Aorta (tissue), 5 donors: ENCODE measurements at places on chromosomes 12 and 14.
A peak's percentile ranks its signal among the peaks of the same experiment; 100 is the strongest.

GRCh38 chr12:15527201-15528080 is 205.1 kb downstream of the PTPRO start:
- peak; percentile 82 for DNase-seq

- no peak for DNase-seq
These were observed 742.8 kb upstream of the TBX3 start for GRCh38 chr12:115426732-115427131.

DNA sequence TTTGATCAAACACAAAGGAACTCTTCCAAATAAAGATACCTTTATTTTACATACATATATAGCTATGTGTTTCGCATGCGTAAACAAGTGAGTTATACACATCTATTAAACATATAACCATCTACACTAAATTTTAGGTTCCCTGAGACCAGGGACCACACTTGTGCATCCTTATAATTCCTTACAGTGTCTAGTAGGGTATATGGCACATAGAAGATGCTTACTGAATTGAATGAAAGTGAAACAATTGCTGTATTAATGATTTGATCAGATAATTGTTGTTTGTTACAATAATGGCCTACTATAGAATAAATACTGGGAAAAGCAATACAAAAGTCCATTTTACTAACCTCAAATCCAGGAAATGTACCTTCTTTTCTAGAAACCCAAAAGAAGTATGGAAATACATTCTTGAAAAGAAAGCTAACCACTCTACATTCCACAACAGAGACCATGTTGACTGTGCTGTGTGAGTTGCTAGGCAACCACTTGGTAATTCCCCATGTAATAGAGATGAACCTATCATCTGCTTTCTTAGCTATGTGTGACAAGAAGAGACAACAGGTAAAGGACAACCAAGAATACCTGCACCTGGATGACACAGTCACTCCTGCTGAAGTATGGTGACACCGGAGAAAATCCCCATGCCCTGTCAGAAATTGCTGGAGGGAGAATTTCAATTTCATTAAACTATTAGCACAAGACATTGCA is 11.9 kb upstream of the CIPC start:
- DNase-seq: no peak

GRCh38 chr12:58655375-58655774 is 264.9 kb downstream of the LRIG3 start:
- DNase-seq: no peak

DNA sequence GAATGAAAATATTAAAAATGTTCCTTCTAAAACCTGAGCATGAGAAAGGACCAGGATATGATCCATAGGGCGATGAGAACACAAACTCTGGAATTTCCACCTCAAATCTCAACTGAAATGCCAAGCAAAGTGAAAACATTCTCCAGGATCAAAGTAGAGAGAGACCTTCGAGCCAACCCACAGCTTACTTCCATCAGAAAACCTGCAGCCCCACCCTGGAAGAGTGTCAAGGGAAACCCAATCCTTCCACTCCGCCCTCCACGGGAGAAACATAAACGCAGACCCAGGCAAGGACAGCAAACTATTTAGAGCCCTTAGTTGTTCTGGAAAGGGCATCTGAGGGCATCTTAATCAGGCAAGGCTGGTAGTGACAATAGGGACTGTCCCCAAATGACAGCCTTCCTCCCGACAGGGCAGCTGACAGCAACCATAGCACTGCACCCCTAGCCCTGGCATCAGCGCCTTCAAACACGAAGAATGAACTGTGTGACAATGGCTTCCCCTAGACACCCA is 21.8 kb downstream of the SLC15A4 start:
- no peak for DNase-seq

- DNase-seq: no peak
These were observed 266.2 kb upstream of the PELI2 start for GRCh38 chr14:55851961-55852360.

DNA sequence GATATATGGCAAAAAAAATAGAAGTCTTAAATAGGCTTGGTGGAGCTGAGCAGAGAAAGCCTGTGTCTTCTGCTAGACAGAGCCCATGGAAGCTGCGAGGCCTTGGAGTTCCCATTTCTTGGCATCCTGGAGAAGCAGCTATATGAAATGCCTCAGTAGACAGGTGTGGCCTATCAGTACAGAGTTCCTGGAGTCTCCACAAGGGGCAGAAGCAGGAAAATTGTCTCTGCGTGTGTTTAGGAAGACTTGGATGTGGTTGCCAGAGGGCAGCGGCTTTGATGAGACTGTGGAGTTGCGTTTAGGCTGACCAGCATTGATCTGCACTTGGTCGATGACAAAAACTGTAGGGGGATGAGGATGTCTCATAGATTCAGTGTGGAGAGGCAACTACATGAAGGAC is 334.5 kb upstream of the SEL1L start:
- no peak for DNase-seq

DNA sequence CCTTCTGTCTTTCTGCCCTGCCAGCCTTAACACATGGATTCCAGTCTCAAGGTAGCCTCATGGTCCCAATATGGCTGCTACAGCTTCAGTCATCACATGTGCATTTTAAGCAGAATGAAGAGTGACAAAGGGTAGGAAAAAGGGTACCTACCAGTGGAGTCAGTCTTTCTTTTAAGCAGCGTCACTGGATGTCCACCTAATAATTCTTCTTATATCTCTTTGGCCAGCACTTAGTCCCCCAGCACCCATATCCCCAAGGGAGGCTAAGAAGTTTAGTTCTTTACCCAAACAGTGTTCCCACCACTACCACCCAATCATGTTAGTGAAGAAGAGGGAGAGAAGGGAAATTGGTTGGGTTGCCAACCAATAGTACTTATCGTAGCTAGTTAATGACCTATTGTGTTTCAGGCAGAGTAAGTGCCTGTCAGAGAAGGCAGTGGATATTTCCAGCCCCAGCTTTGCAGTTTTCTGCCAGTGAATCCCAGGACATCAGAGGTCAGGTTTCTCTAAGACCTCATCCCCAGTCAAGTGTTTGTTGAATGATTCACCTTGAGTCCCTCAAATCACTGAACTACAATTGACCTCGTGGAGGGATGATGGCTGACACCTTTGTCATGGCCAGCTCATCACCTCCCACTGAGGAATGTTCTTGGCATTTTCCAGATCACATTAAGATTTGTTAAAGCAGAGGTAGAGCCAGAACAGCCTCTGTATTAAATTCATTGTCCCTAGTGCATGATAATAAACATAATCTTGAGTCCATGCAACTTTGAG is 250.9 kb upstream of the CRY1 start:
- no peak for DNase-seq

- DNase-seq: no peak
These were observed 39.6 kb upstream of the YY1 start for GRCh38 chr14:100199240-100199860.

DNA sequence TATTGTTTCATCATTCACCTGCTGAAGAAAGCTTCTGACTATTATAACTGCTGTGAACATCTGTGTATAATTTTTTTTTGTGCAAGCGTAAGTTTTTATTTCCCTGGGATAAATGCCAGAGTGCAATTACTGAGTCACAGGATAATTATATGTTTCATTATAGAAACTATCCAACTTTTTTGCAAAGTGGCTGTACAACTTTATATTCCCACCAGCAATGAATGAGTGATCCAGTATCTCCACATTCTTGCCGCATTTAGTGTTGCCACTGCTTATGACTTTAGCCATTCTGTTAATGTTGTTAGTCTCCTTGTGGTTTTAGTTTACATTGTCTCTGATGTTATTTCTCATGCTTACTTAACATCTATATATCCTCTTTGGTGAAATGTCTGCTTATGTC is 88.1 kb upstream of the CCDC175 start:
- DNase-seq: no peak

DNA sequence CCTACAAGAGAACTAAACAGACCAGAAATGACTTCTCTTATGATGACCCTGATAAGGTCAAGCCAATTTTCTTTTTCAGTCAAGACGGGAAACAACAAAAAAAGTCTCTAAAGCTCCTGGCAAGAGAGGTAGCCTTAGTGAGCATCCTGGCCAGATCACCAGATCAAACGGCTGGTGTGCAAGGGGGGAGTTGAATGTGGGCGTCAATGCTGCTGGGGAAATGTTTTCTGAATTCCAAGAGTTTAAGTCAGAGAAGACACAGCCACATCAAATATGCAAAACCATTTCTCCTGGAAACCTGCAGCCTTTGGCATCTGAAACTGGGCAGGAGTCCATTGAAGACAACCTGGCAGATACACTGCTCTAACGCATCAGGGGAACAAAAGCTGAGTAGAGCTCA is 16.0 kb upstream of the SELPLG start:
- no peak for DNase-seq

DNA sequence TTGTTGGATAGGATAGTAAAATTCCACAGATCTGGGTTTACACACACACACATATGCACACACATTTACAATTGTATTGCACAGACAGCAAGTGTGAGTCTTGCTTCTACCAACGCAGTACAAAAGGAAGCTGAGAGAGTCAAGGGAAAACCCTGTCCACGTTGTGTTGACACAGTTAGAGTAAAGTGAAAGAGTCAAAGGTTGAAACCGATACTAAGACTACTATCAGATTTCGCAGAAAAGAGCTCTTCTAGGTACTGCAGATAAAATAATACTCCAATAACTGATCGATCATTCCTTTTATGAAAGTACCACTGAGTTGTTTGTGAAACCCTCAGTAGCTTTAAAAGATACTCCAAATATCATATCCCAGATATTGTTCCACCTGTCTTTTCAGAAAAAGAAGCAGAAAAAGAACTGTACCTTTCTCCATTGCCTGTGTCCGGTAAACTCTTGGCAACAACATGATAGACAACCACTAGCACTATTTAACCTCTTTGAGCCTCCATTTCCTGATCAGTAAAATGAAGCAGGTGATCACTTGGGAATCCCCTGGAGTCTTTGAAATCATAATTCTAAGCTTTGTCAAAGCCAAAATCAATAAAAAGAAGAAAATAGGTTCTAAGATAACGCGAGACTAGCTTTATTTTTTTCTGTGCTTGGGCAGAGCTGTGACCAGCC is 224.6 kb upstream of the FOXN3 start:
- no peak for DNase-seq

GRCh38 chr14:99484106-99484505 is 2.9 kb downstream of the CCNK start:
- no peak for DNase-seq

DNA sequence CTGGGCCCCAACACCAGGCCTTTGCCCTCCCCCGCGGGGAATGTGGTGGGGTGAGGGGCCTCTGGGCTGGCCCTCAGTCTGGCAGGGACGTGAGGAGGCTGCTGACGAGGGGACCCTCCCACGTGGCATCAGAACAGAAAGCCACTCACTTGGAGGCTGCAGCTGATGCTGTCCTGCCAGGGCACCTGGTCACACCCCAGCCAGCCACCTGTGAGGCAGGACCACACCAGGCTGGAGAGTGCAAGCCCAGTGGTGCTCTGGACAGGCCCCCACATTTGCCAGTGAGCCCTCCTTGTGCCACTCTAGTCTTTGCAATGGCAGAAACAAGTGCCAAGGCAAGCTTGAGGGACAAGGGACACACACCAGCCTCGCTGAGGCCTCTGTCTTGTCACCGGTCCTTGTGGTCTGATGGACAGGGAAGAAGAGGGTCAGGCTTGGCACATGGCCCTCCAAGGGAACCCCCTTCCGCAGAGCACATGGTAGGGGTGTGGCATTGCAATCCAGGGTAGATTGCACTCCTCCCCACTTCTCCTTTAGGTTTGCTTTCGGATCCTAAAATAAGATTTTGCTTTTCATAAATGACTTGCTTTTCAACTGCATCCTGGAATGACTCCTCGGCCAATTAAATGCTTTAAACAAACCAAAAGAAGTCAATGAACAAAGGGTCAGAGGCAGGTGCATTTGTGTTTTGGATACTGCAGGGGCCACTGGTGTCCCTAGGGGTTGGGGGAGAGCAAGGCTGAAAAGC is 53.7 kb downstream of the CCDC88C start:
- DNase-seq: no peak

DNA sequence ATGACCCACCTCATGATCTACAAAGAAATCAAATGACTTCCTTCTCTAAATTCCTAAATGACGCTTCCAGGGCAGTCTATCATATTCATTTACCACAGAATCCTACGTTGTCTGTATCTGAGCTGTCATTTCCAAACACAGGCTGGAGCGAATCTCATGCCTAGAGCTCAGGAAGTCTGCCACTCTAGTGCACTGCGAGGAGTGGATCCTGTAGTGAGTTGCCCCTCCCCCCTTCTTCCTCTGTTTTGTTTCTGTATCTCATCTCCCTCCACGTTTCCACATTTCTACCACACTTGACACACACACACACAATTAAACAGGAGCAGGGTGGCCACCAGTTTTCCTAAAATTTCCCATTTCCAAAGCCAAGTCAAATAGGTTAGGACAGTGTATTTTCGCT is 415.4 kb upstream of the PRICKLE1 start:
- no peak for DNase-seq

- no peak for DNase-seq
These were observed 279.3 kb upstream of the PDE3A start for GRCh38 chr12:20089077-20089476.

DNA sequence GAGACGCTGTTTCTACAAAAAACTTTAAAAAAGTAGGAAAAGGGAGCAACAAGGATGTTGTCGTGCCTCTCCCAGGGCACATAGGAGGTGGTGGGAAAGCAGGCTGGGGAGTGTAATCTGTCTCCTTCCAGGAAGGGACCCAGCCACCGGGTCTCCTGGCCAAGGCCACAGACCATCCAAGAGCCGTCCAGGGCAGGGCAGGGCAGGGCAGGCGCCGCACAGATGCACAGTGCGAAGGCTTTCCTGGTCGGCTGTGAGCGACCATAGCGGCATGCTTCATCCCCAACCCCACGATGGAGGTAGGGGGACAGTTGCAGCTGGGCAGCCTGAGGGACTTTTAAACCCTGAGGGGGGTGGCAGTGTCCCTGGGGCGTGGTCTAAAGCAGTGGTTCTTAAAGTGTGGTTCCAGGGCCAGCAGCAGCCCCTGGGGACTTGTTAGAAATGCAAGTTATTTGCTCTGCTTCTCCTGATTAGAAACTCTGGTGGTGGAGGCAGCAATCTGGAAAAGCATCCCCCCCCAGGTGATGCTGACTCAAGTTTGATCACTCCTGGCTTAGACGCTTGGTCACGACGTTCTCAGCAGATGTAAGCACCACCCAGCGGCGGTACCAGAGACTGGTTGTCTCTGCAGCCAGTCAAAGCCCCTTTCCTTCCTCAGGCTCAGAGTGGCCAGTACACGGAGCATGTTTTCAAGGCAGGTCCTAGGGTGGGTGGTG is 197.4 kb upstream of the PRMT8 start:
- DNase-seq: no peak

- DNase-seq: no peak
These were observed 73.4 kb upstream of the ATP2B1 start for GRCh38 chr12:89781946-89782550.

DNA sequence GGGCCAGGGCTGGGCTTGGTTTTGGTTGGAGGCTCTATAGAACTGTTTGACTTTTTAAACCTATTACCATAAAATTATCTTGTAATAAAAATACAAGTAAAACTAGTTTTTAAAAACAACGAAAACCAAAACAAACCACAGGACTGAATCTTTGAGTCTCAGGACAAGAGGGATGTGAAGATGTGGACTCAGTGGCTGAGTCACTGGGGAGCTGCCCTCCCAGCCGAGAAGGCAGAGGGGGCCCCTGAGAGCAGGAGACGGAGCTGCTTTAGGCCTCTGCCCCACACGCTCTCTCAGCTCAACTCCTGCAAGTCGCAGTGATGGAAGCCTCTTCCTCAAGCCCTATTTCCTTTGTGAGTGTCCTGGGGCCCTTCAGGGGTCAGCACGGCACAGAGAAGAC is 59.0 kb downstream of the CDC42BPB start:
- DNase-seq: peak; percentile 33
